ENCODE measurements at places on chromosomes 16 and 17.

DNA sequence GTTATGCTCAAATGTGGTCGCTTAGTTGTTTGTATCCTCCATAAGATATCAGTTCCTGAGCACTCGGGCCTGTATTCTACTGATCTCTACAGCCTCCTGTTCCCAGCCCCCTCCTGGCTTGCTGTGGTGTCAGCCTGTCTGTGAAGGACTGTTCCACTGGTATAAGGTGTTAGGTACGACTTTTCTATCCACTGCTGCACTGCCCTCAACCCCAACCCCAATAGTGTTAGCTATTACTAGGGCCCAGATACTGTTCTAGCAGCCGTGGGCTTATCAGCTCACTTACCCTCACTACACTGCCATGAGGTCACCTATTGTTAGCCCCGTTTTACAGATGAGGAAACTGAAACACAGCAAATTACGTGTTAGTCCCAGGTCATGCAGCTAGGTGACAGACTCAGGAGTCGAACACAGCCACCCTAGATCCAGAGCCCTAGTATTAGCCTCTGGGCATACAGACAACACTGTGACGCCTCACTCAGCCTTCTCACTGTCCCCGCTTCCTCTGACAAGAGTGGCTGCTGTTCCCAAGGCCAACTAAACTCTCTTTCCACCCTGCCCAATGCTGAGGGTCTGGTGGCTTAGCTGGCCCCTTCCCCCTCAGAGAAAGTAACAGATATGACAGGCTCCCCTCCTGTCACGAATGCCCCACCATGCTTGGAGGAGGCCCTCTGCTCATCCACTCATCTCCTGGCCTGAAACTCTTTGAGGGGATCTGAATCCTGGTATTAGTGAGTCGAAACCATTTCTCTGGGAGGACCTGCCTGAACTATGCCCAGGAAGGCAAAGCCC, 25.6 kb upstream of the ZNF652 start:
- DNase-seq, result no peak

- DNase-seq, result no peak
Measured at GRCh38 chr17:41383690-41384089, 1.6 kb upstream of the KRT34 start.

DNA sequence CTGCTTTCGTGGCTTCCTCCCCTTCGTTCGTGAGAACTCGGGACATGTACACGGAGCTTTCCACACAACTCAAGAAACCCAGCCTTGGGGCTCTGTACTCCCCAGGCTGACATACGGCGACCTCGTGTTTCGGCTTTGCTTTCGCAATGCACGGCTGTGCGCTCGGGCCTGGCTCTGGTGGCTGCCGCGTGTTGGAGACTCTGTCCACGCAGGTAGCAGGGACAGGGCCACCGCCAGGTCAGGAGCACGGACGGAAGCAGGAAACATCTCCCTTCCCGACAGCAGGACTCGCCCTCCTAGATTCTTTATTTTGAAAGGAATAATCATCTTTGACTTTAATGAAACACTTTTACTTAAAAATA, 17.3 kb downstream of the UTS2R start:
- DNase-seq, result no peak

- DNase-seq, result no peak
Measured at GRCh38 chr16:12627394-12627793, 176.3 kb downstream of the CPPED1 start.

Data from retinal pigment epithelial cell (primary cell).